Occipital lobe (tissue), 3 donors: ENCODE measurements at places on chromosomes 4 and X. TPM values are rescaled to one million over a fixed set of nuclear protein-coding genes. Genes with fewer than 3 reads are reported as not detected.

AFAP1 gene
- total RNA-seq = 62.2 TPM

NLRP2B gene
- 0.16 TPM for total RNA-seq

DGKK gene
- 0.47 TPM for total RNA-seq

CT45A3 gene
- not detected for total RNA-seq

RTL5 gene
- 3.4 TPM for total RNA-seq

ARMCX2 gene
- 68.6 TPM for total RNA-seq

CMC4 gene
- total RNA-seq = 3.4 TPM

NAP1L2 gene
- 33.4 TPM for total RNA-seq

SYNPO2 gene
- total RNA-seq = 2.3 TPM

RPS6KA6 gene
- total RNA-seq = 26.8 TPM

DNAAF6 gene
- not detected for total RNA-seq

DBET gene
- not detected for total RNA-seq

ARSH gene
- total RNA-seq = not detected

AFF2 gene
- total RNA-seq = 343 TPM

RS1 gene
- 0.16 TPM for total RNA-seq

DUSP9 gene
- 1.7 TPM for total RNA-seq

ZNF157 gene
- total RNA-seq = 4.7 TPM

HMGB3 gene
- total RNA-seq = 42.7 TPM

FDCSP gene
- total RNA-seq = not detected

DHX15 gene
- total RNA-seq = 225 TPM

TKTL2 gene
- total RNA-seq = 0.47 TPM

HS3ST1 gene
- total RNA-seq = 15.0 TPM
